ENCODE measurements at places on chromosomes 16 and 17.

GRCh38 chr17:67765623-67766022 is 47.9 kb downstream of the NOL11 start:
- DNase-seq: no peak

GRCh38 chr17:10793256-10793655 is 10.6 kb downstream of the TMEM238L start:
- no peak for DNase-seq

DNA sequence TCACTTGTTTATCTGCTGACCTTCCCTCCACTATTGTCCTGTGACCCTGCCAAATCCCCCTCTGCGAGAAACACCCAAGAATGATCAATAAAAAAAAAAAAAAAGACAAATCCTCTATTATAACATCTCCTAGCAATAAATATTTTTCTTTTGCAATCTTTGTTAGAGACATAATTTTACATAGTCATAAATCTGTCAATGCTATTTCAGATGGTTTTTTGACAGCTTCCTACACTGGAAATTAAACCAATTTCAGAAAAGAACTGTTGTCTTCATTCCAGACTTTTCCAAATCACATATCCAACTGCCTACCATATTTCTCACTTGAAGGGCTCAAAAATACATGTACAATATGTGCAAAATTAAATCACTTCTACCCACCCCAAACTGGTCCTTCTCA is 3.7 kb downstream of the METTL16 start:
- no peak for DNase-seq

DNA sequence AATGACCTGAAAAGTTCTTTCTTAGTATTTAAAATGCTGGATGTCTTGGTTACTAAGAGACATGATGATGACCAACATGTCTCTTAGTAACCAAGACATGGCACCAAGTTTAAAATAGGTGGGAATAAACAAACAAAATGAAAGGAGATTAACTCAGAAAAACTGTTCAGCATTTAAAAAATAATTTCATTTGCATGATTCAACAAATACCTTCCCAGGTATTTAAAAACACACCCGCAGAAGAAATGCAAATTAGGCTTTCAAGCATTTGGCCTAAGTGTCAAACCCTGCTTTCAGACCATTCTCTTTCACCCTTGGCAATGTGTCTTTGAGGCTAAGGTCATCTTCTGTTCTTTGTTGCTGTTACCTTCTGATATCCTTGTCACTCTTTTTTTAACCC is 91.4 kb upstream of the CORO6 start:
- DNase-seq: no peak

GRCh38 chr17:55284001-55284884 is 19.5 kb downstream of the HLF start:
- no peak for DNase-seq
